Activated T-cell treated with anti-CD3 and anti-CD28 coated beads for 1 hour (primary cell): ENCODE measurements at places on chromosomes 1 and 21.
A peak's percentile ranks its signal among the peaks of the same experiment; 100 is the strongest.

GRCh38 chr1:88549536-88549935 is 134.5 kb upstream of the PKN2 start:
- DNase-seq, result no peak

- no peak for DNase-seq
Observed at GRCh38 chr1:38151399-38151798, 104.8 kb upstream of the POU3F1 start.

GRCh38 chr1:156146020-156146768 is 7.2 kb upstream of the SEMA4A start:
- peak; percentile 19 for DNase-seq

GRCh38 chr1:196897158-196897828 is 9.4 kb downstream of the CFHR4 start:
- no peak for DNase-seq

DNA sequence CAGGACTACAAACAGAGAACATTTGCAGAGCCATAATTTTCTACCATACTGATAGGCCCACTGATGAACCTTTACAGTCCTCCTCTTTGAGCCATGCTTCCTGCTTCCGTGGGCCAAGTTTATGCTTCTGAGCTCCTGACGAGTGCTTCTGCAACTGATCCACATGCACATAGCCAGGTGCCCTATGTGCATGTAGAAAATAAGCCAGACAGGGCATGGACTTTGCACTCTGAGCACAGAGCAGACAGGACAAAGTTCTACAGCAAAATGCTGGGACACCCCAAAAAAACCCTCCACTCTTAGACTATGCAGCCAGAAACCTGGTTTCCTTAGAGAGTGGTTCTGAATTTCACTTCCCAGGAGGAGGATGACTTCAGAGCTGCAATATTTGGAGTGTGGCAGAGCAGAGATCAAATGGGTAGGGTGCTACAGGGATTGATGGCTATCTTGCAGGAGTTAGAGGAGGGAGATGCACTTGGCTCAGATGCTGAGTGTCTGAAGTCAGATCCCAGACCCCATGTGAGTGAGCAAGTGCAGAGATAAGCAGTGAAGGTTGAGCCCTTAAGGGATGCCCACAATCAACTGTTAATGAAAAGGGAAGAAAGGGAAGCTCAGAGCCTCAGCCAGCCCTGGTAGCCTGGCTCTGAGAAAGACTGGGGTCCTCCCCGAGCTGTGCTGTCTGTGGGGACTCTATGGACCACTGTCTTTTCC is 230.9 kb downstream of the DUSP10 start:
- DNase-seq, result no peak
